Endothelial cell (in vitro differentiated cells): ENCODE measurements at places on chromosomes 6 and 20.

GRCh38 chr6:73774311-73774774 lies 78.3 kb downstream of the CD109 start:
- DNase-seq = no peak

- no peak for DNase-seq
These were observed 9.9 kb upstream of the SCGN start for GRCh38 chr6:25641940-25642666.

- DNase-seq = no peak
These were observed 168.9 kb upstream of the PDE10A start for GRCh38 chr6:165831812-165832510.

DNA sequence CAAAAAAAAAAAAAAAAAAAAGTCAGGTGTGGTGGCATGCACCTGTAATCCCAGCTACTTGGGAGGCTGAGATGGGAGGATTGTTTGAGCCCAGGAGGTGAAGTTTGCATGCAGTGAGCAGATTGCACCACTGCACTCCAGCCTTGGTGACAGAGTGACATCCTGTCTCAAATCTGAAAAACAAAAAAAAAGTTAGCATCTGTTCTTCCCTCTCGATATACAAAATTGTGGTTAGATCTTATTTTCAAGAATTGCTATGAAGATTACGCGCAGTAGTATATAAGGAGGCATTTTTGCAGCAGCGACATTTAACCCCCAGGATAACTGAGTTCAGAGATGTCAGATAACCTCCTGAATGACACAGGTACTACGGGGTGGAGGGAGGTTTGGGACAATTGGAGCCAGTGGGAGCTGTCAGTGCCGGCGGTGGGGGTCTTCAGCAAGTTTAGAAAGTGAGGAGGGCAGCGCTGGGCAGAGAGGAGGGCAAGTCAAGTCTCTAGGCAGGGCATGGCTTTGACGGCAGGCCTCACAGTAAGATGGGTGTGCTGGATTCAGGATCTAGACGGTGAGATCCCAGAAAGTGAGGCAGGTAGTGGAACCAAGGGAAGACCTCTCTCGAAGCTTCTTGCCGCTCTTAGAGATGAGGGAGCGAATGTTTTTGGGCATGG lies 26.2 kb upstream of the MRPS18A start:
- no peak for DNase-seq

DNA sequence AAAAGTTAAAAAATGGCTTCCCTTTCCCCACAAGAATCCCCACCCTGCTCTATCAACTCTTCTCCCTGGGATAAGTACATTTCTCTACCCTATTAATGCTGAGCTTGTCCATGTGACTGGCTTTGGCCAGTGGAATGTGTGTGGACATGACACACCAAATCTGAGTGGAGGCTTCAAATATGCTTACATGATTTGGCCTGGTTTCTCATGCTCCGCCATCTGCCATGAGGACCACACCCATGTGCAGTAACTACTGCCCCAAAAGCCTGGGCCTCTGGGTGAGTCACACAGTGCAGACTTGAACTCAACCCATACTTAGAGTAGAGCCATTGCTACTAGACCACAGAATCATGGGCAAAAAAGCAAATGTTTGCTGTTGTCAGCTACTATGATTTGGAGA lies 65.4 kb downstream of the PRND start:
- no peak for DNase-seq

- no peak for DNase-seq
These were observed 107.1 kb downstream of the UBE3D start for GRCh38 chr6:82958551-82958950.

DNA sequence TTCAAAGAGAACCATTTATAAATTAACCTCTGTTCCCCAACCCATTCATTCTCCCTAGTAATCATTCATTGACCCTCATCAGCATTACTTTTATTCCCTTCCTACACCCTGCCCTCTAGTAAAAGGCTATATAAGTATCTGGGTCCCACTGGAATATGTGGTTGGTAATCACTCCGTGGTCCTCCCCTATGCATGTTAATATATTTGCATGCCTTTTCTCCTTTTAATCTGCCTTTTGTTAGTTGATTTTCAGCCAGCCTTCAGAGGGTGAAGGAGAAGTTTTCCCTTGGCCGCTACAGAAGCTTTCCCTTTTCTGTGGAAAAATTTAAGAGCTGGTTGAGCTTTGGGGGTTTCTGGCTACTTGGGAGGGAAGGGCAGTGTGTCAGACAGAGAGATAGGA lies 585.6 kb downstream of the UTRN start:
- no peak for DNase-seq

GRCh38 chr6:129242546-129242945 lies 359.6 kb downstream of the LAMA2 start:
- DNase-seq = no peak

- DNase-seq = no peak
These were observed 100.7 kb downstream of the ANKRD60 start for GRCh38 chr20:58127701-58128111.

GRCh38 chr6:108946695-108947094 lies 98.5 kb downstream of the ARMC2 start:
- no peak for DNase-seq

GRCh38 chr6:19712012-19712688 lies 125.0 kb upstream of the ID4 start:
- DNase-seq = no peak

- no peak for DNase-seq
These were observed 38.4 kb upstream of the FUCA2 start for GRCh38 chr6:143549949-143550268.

DNA sequence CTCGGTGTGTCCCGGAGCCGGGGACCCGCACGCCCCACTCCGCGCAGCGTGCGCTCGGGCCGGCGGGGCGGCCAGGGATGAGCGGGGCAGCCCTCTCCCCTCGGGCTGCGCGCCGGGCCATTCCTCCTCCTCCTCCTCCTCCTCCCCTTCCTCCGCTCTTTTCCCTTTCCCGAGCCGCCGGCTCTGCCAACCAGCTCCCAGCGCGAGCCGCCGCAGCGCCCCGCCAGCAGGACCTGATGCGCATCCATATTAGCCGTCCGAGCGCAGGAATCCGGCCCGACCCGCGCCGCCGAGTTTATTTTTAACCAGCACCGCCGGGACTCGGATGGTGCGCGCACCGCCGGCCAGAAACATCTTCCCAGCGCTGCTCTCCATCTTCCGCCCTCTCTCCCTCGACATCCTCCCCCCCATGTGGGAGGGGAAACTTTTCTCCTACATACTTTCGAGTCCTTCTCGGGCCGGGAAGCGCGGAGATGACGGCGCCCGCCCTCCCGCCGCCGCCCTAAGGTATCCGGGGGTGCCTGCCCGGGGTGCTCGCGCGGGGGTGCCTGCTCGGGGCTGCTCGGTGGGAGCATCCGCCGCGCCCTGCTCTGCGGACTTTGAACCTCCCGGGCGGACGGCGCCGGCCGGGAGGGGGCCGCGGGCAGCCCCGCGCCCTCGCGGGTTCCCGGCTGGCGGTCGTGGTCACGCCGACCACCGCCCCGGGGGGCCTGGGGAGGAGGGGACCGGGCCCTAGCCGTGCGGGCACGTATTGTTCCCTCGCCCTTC lies 619 bp downstream of the RREB1 start:
- DNase-seq = peak; percentile 62

GRCh38 chr6:15505463-15505918 lies 157.3 kb downstream of the DTNBP1 start:
- DNase-seq = no peak
